ENCODE measurements at places on chromosomes 4 and X.

GRCh38 chr4:114323841-114324240 is 274.8 kb upstream of the UGT8 start:
- no peak for DNase-seq

GRCh38 chr4:95980877-95981360 is 141.0 kb downstream of the PDHA2 start:
- DNase-seq: no peak

GRCh38 chr4:114015444-114015899 is 36.0 kb upstream of the ARSJ start:
- no peak for DNase-seq

- no peak for DNase-seq
Observed at GRCh38 chrX:50393902-50394301, 76.7 kb downstream of the DGKK start.

DNA sequence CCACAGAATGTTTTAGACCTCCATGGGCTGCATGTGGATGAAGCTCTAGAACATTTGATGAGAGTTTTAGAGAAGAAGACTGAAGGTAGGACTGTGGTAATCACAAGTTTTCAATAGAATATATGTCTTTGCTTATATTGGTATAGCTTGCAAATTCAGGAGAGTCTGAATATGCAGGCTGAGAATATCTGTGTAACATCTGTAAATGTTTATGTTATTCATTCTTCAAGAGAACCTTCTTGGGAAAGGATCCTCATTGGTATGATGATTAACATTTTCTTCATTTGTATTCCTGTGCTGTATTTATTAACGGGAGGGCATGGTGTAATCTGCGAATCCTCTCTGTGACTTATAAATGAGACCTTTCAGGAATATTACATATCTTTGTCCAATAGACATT is 52.1 kb upstream of the RHOH start:
- no peak for DNase-seq

GRCh38 chrX:74902806-74903205 is 22.4 kb downstream of the NEXMIF start:
- DNase-seq: no peak

DNA sequence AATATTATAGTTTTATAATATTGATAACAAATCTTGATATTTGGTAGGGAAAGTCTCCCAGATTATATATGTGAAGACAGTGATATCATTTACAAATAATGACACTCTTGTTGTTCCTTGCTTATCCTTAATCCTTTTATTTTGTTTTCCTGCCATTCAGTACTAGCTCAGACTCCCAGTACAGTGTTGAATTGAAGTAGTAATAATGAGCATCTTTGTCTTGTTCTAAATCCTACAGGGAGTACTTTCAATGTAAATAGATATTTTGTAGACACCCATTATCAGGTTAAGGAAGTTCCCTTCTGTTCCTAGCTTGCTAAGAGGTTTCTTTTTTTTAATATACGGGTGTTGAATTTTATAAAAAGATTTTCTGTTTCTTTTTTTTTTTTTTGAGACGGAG is 33.0 kb downstream of the WWC2 start:
- no peak for DNase-seq

DNA sequence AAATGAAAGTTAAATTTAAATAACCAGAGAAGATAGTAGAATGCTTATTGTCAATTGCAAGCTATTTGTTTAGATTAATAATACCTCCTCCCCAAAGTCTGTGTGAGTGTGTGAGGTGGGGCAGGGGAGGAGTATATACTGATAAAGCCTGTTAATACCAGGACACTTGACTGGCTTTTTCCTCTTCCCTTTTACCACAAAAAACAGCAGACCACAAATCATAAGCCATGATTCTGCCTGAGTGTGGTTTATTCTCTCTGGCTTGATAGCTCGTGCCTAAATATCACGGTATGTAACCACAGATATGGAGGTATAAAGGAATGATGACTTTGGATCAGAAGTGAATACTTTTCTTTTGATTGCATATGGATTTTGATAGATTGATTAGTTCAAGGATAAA is 21.9 kb upstream of the SCRG1 start:
- no peak for DNase-seq

GRCh38 chrX:31376408-31377022 is 304.7 kb upstream of the FTHL17 start:
- DNase-seq: no peak

DNA sequence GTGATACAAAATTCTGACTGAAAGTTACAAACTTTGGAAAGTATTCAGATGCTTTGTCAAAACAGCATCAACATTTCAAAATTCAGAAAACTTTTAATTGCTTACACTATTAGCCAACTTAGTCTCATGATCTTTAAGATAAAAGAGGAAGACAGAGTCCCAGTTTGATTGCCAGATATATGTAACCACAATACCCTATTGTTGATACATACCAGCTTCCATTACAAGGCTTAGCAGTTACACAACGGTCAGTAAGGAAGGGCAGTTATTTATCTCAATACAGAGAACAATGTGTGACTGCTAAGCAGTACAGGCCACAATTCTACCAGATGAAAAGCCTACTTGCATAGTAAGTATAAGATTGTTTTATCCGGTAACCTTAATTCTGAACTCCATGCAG is 138.4 kb downstream of the SPANXN3 start:
- no peak for DNase-seq

DNA sequence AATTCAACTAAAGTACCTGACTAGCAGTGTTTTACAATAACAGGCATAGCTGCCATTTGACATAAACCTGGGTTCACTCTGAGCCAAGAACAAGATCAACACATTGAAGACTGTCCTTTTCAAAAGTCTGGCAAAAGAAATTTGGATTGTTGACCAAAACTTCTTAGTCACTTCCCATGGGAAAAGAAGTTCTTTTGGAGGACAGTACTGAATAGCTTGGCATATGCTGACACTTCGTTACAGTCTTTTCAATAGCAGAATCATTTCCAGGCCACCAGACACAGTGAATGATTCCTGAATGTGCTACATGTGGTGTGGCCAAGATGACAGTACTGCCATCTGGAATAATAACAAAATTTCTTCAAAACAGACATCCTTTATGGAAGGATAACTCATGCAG is 560.3 kb downstream of the GRID2 start:
- peak; percentile 74 for DNase-seq

DNA sequence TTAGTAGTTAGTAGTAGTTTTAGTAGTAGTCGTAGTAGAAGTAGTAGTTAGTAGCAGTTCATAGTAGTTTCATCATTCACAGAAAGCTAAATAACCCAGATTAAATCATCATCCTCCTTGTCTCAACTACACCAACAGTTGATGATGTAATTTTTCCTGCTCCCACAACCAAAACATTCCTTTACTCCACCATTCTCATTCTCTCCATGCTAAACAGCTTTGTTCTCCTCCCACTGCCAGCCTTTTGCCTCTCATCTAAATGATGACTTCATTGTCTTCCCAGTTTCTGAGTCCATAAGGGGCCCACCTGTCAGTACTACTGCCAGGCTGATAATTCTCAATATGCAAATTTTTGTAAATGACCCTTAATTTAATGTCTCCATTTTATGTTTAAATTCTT is 68.9 kb downstream of the ARHGAP24 start:
- DNase-seq: no peak

DNA sequence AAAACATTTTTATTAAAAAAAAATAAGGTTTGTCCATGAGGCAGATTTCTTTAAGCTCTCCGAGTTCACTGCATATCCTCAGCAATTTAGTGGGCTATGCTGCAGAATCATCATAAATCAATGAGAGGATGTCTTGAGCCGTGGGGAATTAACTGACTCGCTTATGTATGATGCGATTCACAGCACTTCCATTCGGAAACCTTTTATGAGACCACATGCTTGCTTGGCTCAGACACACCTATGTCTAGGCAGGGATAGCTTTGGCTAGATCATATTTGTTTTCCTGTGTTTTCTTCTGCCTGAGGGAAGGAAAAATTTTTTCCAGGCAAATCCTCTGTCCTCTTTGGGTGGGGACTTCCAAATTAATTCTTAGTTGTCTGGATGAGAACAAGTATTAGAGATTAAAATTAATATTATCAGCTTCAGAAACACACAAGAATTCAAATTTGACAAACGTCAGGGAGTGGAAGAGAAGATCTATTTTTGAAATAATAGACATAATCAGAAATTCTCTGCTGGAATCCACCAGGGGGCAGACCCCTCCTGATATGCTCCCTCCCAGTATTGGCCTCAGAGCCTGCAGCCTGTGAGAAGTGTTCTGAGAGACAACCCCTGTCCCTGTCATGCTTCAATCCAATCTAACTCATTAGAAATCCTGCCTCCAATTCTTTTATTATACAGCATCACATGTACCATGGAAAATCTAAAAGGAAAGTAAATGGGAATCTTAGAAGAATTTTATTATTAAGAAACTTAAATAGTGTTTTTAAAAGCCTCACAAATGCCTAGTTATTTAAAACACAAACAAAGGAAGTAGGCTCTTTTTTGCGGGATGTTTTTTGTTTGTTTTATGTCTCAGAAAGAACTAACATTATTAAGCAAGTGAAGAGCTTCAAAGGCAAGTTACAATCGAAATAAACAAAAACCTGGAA is 345.1 kb upstream of the TACR3 start:
- DNase-seq: peak; percentile 4

DNA sequence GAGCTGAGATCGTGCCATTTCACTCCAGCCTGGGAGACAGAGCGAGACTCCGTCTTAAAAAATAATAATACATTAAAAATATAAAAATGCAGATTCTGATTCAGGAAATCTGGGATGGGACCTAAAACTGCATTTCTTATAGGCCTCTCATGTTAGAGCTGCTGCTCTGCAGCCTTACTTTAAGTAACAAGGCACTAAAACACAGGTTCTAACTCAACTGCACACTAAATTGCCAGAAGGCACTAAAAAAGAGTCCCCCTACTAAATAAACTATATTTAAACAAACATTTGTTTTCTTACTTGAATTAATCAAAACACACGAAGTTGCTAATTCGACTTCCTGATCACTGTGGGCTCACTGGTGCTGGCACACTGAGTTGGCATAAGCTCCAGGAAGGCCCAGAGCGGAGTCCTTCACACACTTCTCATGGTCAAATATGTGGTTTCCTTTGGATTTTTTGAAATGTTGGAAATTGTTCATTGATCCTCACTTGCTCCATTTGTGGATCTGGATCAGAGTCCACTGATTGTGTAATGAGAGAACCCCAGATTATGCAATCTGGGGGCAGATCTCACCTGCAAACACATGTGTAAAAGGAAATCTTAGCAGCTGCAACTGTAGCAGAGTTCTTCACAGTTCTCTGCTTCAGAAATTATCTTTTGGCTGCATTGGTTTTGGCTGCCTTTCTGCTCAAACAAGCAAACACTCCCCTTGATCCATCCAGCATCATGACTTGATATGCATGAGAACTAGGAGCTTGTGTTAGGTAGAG is 59.3 kb downstream of the AFF1 start:
- DNase-seq: no peak

DNA sequence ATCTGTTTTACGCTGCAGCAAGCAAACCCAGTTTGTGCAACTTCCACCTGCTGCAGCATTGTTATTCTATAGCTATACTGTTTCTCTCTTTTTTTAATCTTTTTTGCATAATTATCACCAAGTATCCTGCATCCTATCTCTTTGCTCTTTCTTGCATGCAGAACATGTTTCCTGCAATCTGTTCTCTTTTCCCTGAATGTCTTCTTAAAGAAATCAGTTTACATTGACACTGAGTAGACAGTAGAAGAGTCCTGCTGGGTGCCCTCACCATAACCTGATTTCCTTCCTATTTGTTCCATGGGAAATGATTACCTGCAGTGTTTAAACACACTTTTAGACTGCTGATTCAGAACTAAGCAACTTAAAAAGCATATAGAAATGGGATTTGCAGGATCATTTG is 964.7 kb downstream of the PCDH19 start:
- DNase-seq: no peak

DNA sequence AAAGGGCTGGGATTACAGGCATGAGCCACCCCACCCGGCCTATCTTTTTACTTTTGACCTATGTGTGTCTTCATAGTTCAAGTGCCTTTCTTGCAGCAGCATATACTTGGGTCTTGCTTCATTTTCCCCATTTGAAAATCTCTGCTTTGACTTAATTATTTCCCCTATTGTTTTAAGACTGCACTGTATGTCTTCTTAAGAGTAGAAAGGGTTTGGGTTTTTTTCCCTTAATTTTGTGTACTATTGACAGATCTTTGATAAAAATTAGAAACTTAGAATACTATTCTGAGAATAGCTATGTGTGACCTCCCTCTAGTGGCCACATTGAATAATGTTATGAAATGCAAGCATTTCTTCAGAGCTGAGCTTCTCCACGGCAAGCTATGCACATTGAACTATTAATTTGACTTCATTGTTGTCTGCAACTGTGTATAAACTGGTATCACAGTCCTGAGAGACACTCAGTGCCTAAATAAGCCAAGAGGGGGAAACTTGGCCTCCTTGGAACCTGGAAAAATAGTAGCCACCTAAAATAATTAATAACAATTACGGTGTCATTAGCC is 8.7 kb upstream of the SLC25A4 start:
- DNase-seq: peak; percentile 26

DNA sequence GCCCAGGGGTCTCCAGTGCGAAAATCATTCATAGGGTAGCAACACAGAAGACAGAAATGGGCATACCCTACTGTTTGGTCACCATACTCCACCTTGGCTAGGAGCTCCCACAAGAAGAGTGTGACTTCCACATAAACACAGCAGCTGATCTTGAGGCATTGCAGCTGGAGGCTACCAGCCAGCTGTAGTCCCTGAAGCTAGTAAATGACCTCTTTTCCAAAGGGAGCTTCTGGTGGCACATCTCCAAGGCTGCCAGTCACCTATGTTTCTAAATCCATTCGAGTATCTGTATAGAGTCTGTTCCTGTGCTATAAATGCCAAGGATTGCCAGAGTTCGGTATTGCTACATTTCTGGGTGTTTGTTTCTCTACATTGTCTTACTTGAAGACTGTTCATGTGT is 21.3 kb upstream of the PNPLA4 start:
- DNase-seq: no peak

DNA sequence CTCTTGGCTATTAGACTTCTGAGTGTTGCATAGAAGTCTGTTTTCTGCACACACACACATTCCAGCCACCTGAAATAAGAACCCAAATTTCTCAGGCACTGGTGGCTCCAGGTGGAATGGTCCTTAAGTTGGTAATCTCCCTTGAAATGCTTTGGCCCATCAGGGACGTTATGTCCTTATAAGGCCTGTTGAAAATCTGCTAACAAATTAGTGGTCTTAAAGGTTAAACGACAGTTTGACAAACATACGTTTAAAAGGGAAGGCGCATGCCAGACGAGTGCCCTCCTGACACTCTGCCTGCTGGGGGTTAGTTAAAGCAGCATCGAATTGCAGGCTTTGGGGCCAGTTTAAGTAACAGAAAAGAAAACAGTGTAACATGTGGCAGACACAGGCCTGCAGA is 125.0 kb downstream of the TBX22 start:
- no peak for DNase-seq

DNA sequence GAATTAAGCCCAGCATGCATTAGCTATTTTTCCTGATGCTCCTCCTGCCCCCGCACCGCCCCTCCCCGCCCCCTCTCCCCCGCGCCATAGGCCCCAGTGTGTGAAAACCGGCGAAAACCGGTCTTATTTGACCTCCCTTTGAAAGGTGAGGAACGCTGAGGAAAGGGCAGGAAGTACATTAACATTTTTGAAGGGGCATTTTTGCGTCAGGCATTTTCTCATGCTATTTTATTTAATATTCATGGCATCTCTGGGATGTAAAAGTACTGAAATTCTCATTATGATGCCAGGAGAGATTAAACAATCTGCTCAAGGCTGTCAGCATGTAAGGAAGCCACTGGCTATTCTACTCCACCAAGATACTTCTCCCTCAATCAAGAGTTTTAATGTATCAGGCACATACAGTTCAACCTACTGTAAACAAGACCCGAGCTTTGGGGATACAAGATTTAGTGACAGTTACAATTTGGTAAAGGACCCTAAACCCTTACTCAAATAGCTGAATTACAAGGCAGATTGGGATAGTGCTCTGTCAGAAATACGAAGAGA is 1.2 kb upstream of the NMU start:
- DNase-seq: no peak

All from NCI-H2171 treated with DMSO at 0.1 percent for 48 hours (cell line).